ENCODE measurements at places on chromosomes 5 and 9.
A peak's percentile ranks its signal among the peaks of the same experiment; 100 is the strongest.

DNA sequence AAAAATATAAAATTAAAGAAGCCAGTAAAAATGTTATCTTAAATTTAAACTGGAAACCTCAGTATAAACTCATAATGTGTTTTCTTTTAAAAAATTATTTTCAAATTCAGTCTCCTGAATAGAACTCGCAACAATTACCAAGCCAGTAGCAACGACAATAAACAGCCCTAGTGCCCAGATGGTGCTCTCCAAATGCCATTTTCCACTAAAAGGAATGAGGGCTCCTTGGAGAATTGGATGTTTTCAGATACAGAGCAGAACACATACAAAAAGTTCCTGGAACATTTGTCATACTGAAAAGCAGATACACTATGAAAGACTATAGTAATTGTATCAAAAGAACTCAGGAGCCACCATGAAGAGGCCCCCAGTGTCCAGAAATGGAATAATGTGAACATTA, 97.4 kb downstream of the TMC1 start:
- DNase-seq: no peak

- DNase-seq: no peak
Measured at GRCh38 chr9:125427556-125427955, 165.9 kb downstream of the GAPVD1 start.

DNA sequence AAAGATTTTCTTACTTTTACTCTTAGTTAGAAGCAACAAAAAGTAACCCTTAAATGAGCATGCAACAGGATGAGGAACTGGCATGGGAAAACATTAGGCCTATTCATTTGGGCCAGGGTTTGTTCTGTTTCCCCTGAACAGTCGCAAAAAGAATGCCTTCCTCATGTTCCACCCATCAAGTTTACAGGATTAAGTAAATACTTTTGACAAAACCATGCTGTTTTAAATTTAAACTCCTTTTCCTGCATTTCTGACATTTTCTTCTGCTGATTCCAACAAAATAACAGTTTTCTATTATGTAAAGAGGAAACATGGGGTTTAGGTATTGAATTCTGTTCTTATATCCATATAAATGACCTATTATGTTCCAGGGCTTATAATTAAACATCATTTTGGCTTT, 236.6 kb upstream of the ACTBL2 start:
- DNase-seq: no peak

- DNase-seq: no peak
Measured at GRCh38 chr5:109573766-109574165, 116.0 kb upstream of the MAN2A1 start.

DNA sequence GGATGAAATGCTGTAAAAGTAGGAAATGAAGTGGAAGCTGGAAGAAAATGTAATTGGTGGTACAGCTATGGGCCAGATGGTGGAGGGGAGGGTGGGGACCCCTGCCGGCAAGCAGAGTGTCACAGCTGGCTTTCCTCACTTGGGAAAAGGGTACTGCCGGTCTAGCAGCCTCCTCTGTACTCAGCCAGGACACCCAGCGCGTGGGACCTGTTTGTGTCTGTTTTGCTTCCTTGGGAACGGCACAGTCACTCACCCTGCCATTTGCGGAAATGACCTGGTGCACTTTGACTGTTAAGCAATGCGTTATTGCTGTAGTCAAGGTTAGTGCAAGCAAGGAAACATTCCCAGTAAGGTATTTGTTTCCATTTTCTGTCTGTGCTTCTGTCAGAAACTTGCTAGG, 10.1 kb downstream of the TMEM252 start:
- no peak for DNase-seq

DNA sequence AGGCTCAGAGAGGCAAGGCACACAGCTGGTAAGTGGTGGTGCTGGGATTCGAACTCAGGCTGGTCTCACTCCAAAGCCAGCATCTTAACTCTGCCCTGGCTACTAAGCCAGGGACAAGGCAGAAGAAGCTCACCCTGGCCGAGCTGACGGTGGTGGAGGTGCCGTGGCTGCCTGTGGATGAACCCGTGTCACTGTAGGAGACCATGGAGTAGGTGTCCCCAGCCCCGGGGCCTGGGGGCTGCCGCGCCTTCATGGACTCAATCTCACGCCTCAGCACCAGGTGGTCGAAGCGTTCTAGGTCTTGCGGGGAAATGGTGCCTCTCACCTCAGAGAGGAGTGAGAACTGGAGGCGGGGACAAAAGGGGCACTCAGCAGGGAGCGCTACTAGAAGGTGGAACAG, 35.4 kb upstream of the AKNA start:
- no peak for DNase-seq

GRCh38 chr5:132293066-132293991, 865 bp upstream of the SLC22A4 start:
- DNase-seq: peak; percentile 31

DNA sequence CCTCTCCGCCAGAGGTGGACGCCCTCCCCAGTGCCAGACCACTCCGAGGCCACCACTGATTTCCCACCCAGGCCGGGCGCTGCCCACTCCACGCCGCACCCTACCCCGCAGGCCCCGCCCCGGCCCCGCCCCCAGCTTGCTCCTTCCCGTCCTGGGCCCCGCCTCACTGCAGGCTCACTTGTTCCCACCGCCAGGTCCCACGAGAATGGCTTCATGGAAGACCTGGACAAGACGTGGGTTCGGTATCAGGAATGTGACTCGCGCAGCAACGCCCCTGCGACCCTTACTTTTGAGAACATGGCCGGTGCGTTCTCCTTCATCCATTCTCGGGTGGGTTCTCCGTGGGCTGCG, 6.5 kb downstream of the LRRC26 start:
- no peak for DNase-seq

DNA sequence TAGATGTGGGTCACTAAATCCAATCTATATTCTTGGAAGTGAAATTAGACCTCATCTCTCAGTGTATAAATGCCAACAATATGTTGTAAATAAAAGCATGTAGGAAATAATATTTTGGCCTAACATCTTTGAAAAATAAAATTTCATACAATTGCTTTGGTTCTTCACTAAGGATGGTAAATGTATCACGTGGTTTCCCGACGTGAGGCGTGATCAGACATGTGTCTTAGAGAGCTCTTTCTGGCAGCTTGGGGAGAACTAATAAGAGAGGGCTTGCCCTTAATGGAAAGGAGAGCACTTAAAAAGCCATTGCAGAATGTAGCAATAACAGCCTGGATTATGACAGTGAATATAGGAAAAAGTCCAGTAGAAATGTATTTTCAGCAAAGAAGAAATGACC, 602.6 kb downstream of the CDH12 start:
- DNase-seq: no peak

GRCh38 chr5:21424907-21425306, 1428.2 kb downstream of the CDH12 start:
- DNase-seq: no peak

DNA sequence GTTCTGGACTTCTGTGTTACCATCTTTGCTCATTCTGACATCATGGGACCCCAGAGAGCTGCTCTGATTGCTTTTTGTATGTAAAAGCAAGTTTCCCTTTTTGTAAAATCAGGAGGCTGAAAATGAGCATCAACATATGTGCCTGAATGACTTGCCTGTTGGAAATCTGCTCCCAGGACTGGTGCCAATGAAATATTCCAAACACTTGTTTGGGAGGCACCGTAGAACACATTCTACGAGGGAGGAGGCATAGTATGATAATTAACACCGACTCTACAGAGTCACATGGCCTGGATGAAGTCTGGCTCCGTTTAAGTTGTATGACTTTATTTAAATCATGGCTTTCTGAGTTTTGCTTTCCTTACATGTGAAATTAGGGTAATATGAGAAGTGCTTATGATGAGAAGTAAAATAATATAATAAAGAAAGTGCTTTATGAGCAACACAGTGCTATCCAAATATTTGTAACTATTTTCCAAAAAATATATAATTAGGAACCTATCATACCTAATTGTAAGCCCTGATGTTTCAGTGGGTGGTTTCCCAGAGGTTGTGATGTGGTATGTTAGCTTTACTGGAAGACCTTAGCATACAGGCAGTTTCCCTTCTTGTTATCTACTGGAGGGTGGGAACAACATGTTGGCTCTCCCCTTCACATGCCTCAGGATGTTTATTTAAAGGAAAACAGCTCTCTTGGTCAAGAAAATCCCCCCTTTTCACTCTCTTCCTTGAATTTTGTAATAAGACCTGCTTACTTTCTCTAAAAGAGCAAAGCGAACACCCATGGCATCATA, 238.1 kb downstream of the FBXL7 start:
- no peak for DNase-seq

DNA sequence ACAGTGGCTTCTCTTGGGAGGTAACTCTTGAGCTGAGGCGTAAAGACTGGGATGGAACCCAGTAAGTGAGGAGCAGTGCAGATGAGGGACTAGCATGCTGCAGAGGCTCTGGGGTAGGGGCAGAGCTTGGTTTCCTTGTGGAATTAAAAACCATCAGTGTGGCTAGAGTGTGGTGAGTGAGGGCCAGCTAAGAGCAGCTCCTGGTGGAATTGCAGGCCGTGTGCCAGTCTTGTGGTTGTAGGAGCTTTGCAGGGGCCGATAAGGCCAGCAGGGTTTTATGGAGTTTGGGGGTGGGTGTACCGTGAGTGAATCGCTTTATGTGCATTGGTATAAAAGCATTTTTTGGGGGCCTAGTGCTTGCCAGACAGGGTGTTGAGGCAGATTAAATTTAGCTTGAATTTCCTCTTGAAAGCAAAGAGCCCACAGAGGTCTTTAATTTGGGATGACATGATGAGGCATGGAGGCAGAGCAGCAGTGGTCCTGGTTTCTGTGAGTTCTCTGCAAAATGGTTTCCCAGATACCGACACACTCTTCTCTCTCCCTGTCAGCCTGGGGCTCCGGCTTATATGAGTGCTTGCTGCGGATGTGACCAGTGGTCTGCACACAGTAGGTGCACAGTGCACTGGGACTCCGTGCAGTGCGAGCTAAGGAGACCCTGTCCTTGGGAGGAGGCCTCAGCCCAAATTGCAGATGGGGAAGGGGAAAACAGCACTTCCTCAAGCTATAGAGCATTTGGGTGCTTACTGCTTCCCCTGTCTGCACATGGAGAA, 176.4 kb upstream of the PITX1 start:
- DNase-seq: no peak

DNA sequence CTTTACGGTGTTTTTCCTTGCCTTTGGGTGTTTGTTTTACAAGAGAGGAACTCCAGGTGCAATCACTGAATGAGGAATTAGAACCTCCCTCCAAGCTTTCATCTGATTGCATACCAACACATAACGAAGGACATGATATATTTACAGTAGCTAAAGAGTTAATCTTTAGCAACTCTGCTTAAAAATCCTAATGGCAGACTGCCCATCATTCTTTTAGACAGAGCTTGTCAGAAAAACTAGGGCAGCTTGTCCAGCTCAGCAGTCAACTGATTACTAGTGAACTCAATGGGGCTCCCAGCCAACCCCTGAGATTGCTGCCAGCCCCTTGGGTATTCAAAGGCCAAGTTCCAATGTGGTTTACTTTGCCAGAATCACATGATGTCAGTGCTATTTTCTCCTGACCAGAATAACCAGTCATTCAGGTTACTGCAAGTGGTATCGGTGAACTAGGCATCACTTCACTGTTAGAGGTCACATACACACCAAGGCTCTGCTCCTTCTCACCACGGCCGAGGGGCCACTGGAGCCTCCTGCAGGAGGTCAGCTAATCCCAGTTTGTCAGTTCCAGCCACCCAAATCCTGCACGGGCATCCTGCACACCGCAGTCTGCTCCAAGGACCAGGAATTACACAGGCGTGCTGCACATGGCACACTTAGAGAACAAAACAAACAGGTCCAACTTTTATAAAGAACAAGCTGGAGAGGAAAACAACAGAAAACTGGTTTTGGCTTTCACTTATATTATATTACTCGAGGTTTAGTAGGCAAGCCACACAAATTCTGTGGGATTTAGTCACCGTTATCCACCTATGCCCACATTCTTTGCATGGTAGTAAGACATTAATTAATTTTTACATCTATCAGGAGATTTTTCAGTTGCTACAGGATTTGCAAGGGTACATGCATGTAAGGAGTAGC, 62.5 kb downstream of the NFIB start:
- DNase-seq: no peak

DNA sequence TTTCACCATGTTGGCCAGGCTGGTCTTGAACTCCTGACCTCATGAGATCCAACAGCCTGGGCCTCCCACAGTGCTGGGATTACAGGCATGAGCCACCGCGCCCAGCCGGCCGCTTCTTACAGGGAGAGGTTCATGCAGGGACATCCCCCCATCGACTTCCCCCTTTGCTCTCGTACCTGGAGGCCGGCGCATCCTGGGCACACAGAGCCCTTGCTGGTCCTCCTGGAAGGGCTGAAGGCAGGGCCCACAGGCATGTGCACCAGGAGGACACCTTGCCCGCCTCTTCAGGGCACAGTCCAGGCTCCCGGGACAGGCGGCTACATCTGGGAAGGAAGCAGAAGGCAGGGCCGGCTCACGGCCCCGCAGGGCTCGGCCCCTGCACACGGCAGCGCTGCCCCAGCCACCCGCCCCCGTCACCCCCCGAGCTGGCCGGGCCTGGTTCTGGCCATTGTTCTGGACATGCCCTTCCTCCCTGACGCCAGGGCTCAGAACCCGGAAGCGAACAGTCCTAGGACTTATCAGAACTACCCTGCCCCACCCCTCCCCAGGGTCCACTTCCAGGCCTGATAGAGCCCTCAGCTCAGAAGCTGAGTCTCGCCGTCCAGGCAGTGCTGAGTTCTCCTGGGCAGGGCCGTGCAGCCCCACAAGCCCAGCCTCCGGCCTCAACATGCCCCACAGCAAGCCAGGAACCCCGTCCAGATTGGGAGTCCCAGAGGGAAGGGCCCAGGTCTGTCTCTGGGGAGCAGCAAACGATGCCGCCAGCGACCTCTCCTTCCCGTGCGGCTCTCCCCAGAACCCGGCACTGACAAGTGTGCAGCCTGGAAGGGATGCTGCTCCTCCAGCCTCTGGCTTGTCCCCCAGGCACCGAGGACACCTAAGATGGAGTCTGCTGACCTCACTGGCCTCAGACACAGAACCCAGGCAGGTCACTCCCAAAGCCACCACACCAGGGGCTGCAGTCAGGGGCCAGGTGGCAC, 2.9 kb downstream of the NPDC1 start:
- DNase-seq: no peak

DNA sequence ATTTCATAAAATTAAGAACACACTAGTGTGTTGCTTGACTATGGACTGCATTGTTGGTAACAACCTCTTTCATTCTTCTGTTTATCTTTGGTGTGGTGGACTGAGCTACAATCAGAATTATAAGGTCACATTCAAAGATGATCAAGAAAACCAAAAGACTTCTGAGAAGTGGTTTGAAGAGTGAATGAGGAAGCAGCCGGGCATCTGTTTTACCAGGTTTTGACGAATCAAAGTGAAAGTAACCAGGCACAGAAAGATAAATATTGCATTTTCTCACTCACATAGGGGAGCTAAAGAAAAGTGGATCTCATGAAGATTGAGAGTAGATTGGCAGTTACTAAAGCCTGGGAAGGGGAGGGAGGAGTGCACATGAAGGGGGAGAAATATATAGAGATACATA, 589.1 kb downstream of the ZNF608 start:
- no peak for DNase-seq

DNA sequence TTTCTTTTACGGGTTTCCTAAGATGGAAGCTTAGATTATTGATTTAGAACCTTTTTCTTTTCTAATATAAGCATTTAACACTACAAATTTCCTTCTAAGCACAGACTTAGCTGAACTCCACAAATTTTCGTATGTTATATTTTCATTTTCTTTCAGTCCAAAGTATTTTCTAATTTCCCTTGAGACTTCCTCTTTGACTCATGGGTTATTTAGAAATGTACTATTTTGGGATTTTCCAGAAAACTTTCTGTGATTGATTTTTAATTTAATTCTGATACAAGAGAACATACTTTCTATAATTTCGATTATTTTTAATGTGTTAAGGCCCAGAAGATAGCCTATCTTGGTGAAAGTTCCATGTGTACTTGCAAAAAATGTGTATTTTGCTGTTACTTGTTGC, 19.7 kb upstream of the TBCA start:
- no peak for DNase-seq

- no peak for DNase-seq
Measured at GRCh38 chr9:72315510-72316311, 49.3 kb downstream of the ZFAND5 start.
